ENCODE measurements at places on chromosomes 2 and 18. TPM values are rescaled to one million over a fixed set of nuclear protein-coding genes. Genes with fewer than 3 reads are reported as not detected.

DNA sequence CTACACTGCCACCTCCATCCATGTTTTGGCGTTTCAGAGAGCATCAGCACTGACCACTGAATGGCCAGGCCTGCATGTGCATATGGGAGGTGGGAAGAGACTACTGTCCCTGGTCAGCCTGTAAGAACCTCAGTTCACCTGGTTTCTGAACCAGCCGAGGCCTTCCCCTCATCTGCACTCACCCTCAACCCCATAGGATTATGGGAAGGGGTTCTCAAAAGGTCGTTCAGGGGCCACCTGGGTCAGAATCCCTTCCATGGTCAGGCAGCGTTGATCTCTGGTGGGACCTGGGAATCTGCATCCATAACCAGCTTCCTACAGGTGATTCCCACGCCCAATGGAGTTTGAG lies 36.7 kb downstream of the TET3 start:
- no peak for DNase-seq

DNA sequence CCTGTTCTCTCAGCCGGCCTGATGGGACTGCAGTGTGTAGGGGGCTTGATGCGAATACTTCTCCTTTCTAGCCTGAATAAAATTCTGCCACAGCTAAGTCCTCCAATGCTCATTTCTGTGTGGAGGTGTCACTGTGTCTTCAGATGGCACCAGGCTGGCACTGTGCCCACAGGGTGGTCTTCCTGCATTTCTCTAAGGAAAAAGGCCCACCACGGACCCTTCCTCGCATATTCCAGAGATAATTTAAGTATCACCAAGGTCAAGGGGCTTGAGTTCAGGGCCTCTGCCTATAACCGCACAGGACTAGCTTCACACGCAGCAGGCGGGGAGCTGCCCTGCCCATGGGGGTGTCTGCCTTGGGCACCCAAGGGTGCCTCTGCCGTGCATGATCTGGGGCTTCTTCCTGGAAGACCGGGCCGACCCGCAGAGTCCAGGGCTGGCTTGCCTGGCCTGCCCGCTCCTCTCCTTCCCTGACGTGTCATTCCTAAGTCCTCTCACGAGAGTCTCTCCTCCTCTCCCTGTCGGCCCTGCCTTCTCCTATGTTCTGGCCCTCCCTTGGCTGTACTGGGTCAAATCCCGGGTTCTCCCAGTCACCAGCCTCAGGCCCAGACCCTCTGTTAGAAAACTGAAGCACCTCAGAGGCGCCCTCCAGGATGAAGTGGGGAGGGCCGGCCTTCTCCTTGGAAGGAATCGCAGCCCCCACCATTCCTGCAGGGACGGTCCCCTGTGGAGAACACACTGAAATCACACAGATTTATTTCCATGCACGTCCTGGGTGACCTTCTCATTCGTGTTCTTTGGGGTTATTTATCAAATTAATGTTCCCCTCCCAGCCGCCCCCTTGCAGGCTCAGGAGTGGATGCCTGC lies 48.9 kb upstream of the PXDN start:
- no peak for DNase-seq

- peak; percentile 50 for DNase-seq
Measured at GRCh38 chr2:8229546-8229986, 452.3 kb upstream of the ID2 start.

- DNase-seq, result peak; percentile 41
Measured at GRCh38 chr2:121283670-121284462, 1.1 kb downstream of the TFCP2L1 start.

GRCh38 chr2:43029186-43029585 lies 197.2 kb downstream of the ZFP36L2 start:
- DNase-seq, result no peak

GRCh38 chr18:25281556-25281955 lies 70.4 kb downstream of the ZNF521 start:
- DNase-seq, result no peak

DNA sequence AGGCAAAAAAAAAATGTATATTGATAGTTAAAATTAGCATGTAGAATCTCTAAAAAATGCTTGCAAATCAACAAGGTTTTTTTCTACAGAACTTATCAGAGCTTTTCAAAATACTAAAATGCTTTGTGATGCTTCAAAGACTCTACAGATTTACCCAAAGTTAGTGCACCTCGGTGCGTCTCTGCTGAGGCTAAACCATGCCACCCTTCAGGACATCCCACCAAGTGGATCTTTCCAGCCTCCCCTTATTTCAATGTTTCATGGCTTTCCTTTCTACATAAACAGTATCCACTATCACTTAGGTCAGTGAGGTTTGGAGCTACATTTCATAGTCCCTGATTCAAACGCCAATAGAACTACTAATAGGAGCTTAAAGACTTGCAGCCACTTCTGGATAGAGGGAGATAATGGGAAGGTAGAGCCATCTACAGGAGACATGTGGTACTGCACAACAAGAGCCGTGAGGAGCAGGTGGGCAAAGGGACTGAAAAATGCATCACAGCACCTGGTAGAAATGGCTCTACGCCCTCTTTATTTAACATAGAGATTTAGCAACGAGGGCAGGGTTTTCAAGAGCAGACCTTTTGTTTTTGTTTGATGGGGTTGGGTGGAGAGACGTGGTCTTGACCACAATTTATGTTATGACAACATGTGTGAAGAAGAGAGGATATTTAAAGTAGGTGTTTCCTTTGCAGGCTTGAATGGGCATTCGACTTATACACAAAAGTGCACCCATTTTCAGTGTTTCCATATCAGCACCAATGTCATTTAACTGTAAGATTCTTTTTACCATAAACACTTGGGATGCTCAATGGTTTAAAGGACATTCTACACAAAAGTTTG lies 56.1 kb upstream of the SLC35G4 start:
- peak; percentile 21 for DNase-seq

CFAP221 gene
- polyA plus RNA-seq, result not detected

- no peak for DNase-seq
Measured at GRCh38 chr2:234392041-234392615, 104.8 kb downstream of the ARL4C start.

- DNase-seq, result no peak
Measured at GRCh38 chr2:189783451-189783926, 650 bp downstream of the ORMDL1 start.

- peak; percentile 54 for DNase-seq
Measured at GRCh38 chr2:64750001-64750816, 96.5 kb upstream of the SERTAD2 start.

GALNT5 gene
- polyA plus RNA-seq, result 10.4 TPM

GRCh38 chr2:28717339-28717758 lies 34.3 kb upstream of the PPP1CB start:
- peak; percentile 72 for DNase-seq

DNA sequence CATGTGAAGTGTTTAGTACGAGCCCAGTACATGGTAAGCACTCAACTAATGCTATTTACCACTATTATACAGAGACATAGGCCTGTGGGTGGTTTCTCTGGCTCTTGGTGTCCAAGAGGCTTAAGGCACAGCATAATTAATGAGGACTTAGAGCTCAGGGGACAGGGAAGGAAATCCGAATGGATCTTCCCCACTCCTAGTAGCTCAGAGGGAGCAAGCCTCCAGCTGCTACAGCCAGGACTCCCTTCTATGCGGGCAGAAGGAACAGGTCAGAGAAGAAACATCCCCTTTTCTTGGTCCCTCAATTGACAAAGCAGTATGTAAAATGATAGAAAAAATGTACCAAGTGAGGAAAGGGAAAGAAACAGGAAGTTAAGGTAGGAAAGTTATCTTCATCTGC lies 261.3 kb upstream of the STON1 start:
- DNase-seq, result no peak

DNA sequence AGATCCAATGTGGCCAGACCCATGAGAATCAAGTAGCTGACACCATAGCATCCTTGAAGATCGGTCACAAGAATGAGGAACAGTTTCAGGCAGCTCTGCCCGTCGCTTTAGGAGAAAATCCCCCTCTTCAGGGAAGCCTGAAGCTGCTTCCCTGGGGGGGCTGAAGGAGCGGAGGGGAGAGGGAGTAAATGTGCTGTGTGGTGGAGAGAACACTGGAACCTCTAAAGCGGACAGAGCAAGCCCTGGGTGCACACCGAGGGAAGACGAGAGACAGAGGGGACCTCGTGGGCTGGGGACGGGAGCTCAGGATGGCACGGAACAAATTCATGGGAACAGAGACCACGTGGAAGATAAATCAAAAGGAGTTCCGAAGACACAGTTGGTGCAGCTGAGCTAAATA lies 154.3 kb downstream of the NDUFA10 start:
- DNase-seq, result no peak

- DNase-seq, result no peak
Measured at GRCh38 chr18:11147962-11148679, 1.2 kb downstream of the PIEZO2 start.

DNA sequence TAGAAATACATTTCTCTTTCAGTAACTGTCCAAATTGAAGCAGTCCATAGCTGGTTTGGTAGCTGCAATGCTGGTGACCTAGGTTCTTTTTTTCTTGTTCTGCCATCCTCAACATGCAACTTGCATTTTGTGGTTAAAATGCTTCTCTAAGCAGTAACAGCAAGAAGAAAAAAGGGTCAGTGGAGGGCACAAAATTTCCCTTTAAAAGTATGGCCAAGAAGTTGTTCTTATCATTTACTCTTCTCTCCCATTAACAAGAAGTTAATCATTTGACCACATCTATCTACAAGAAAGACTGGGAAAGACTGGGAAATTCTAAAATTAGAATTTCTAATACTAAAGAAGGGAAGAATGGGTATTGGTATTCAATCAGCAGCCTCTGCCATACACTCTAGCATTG lies 569.9 kb downstream of the CPS1 start:
- DNase-seq, result no peak

CRYBA2 gene
- 0.12 TPM for polyA plus RNA-seq

GRCh38 chr2:60042023-60042422 lies 511.4 kb downstream of the BCL11A start:
- DNase-seq, result no peak

GRCh38 chr18:57621246-57621604 lies 411 bp downstream of the NARS1 start:
- no peak for DNase-seq

Data from mammary epithelial cell (primary cell).